ENCODE measurements at places on chromosomes 3 and 15.

- DNase-seq: no peak
Observed at GRCh38 chr3:132772252-132772651, 50.0 kb upstream of the NPHP3 start.

- peak; percentile 69 for DNase-seq
Observed at GRCh38 chr15:85618956-85619491, 175.7 kb downstream of the KLHL25 start.

DNA sequence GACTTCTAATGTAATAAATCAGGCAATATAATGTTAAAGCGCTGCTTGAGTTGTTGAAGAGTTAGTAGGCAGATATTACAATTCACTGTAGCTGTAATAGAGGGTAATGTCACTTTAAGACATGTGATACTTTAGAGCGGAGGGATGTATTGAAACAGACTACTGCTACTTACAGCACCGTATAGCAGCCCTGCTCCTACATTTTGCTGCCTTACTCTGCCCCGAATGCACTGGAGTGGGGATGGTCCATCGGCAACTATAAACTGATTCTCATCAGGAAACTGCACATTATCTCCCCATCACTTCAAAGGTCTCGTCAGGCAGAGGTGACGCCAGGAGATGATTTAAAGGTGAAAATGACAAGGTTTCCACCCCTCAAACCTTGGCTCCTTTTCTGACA, 349.7 kb upstream of the SUCLG2 start:
- no peak for DNase-seq

DNA sequence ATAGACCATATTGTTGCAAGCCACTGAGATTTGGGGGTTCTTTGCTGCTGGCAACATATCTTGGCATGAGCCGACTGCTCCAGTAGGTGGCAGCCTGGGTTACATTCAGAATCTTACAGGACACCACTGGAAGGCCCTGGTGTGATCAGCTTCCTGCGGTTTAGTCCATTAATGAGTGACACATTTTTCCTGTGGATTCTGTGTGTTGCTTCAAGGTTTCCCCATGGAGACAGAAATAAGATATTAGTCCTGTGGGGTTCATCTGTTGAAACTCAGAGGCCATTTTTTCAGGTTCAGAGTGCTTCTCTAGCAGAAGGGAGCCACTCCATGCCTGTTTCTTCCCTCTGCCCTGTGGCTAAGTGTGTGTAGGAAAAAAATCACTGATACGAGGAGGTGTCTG, 116.2 kb downstream of the MFSD1 start:
- no peak for DNase-seq

DNA sequence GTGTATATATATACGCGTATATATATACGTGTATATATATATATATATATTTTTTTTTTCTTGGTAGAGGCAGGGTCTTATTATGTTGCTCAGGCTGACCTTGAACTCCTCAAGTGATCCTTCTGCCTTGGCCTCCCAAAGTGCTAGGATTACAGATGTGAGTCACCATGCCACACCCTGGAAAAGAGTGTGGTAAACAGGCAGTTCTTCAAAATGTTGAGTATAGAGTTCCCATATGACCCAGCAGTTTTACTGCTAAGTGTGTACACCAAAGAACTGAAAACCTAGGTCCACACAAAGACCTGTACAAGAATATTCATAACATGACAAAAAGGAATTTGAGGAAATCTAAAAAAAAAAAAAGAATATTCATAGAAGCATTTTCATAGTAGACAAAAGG, 71.8 kb upstream of the GCNT3 start:
- DNase-seq: no peak

DNA sequence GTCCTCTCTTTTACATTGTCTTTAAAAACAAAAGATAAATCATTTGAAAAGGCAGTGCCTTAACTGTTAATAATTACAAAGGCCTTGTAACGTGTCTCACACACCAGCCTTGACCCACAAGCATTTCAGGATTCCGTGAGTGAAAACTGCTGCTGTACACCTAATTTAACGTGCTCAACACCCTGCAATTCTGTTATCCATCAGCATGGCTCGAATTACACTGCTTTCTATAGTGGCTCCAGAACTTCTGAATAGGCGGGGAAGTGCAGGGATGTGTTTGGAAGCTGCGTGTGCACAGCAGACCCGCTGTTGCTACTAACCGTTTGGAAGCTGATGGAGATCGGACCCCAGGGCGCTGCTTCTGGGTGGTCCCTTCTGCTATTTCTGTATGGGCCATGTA, 9.9 kb upstream of the ETFA start:
- no peak for DNase-seq

- peak; percentile 16 for DNase-seq
Observed at GRCh38 chr3:107430996-107431245, 53.7 kb downstream of the CCDC54 start.

DNA sequence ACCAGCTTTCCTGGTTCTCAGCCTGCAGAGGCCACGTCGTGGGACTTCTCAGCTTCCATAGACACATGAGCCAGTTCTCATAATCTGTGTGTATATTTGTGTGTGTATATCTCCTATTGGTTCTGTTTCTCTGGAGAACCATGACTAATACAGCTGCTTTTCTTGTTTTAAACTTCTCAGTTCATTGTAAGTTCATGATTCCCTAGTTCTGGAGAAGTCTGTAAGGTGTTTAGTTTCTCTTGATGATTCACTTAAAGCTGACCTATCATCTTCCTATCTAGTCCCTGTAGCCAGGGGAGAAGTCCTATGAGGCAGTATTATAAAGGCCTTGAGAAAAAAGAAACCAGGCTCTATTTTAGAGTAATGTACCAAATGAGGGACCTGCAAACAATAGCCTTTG, 147.7 kb downstream of the RYR3 start:
- no peak for DNase-seq

- DNase-seq: no peak
Observed at GRCh38 chr15:48965972-48966371, 2.3 kb upstream of the SHC4 start.

GRCh38 chr3:138782755-138783154, 52.0 kb downstream of the PIK3CB start:
- no peak for DNase-seq

GRCh38 chr3:169861871-169862270, 7.9 kb downstream of the LRRC31 start:
- DNase-seq: no peak

DNA sequence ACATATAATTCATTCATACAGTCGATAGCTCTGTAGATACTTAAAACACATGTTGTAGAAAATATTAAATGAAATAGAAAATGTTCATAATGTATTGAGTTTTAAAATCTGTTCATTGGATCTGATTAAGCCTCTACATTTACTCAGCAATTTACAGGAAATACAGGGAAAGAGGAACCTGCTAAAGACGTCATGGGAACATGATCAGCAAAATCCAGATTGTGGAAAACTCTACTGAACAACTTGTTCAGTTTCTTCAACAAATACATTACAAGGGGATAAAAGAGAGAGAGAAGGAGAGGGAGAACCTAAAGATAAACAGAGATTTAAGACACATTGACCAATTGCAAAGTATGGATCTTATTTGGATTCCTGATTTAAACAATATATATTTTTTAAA, 46.7 kb downstream of the KLHL6 start:
- DNase-seq: no peak

DNA sequence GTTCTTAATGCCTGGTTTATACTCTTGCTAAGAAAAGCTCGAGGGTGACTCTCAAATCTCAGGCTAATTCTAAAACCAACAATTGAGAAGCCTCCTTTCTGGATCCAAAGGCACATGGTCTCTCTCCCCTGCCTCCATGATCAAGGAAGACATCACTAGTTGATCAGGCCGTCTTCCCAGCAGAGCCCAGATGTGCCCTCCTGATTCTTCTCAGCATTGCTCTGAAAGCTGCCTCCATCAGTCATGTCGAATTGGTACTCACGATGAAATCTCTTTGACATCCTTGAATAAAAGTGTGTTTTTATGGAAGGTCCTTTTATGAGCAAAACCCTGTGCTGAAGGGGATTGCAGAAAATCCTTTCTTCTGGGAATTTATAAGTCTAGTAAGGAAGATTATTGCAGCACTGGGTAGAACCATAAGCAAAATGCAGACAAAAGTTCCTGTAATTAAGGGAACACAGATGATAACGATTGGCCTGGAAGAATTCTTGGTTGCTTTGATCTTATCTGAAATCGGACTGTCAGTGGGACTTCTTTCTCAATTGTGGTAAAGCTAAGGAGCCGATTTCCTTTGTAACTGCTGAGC, 345.9 kb downstream of the PTPRG start:
- no peak for DNase-seq

- DNase-seq: no peak
Observed at GRCh38 chr15:97077975-97078374, 747.5 kb downstream of the NR2F2 start.

GRCh38 chr3:12193485-12194165, 34.9 kb upstream of the TIMP4 start:
- no peak for DNase-seq

DNA sequence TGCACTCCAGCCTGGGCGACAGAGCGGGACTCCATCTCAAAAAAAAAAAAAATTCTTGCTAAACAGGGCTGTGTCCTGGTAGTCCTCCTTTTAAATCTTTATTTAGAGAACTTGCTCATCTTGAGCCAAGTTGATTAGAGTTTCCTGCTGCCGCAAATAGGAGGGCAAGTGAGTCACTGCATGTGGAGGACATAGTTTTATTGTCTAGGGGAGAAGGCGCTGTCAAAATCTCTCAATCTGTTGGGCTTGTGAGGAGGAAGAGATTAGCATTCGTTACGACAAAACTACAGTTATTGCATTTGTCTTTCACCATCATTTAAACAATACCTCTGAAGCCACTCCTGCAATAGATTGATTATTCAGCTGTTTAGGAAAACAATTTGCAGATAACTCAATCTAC, 11.5 kb downstream of the MUC4 start:
- no peak for DNase-seq

DNA sequence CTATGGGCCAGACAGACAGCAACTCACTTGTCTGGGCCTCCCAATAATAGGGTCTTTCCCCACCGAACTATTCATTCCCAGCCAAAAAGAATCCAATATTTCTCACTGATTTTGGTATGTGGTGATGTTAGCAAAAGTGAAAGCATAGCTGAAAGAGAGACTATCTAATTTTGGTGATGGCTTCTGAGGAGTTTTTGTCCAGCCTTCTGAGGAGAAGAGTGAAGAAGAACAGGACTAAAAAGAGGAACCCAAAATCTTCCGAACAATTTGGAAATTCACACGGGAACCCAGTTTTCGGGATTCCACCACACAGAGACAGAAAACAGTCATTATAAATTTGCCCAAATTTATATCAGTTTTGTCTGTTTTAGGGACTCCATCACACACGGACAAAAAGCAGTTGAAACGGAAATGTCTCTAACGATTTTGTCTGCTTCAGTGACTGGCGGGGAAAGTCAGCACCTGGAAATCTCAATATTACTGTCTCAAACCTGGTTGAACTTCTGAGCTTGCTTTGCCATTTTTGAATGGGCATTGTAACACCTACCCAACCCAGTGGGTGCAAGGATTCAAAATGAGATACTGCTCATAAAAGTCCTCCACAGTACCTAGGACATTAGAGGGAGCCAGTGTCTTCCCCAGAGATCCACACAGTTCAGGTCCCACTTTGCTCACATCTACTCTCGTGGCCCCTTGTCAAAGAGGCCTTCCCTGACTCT, 9.1 kb downstream of the CD80 start:
- DNase-seq: no peak

- no peak for DNase-seq
Observed at GRCh38 chr15:57237301-57237642, 139.0 kb upstream of the CGNL1 start.

GRCh38 chr3:13112521-13113345, 39.5 kb upstream of the IQSEC1 start:
- no peak for DNase-seq

DNA sequence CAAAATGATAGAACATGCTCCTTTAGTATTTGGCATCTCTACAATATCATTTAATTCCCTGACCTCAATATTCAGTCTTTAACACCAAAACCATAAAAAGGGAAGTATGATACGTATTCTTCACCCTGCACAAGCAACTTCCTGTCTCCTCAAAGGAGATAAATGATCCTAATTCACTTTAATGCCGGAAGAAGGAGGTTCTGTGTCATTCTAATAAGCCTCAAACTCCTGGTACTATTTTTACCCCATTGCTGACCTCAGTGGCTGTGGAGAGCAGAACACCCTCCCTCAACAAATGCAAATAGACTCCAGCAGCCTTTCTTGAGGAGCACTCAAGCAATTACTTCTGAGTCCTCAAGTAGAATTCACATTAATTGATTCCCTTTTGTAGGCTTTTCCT, 173.3 kb downstream of the TMEM108 start:
- DNase-seq: no peak

- DNase-seq: no peak
Observed at GRCh38 chr3:155737844-155738460, 6.9 kb downstream of the PLCH1 start.

DNA sequence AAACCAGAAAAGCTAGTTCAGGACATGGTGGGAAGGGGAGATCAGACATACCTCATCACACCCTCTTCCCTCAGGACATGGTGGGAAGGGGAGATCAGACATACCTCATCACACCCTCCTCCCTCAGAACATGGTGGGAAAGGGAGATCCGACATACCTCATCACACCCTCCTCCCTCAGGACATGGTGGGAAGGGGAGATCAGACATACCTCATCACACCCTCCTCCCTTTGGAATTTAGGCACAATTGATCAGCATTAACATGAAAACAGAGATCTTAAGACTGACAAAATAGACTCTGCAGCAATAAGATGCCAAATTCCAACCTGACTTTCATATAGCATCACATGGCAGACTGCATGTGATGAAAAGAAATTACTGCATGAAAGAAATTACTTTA, 412.7 kb upstream of the ZNF717 start:
- DNase-seq: no peak

DNA sequence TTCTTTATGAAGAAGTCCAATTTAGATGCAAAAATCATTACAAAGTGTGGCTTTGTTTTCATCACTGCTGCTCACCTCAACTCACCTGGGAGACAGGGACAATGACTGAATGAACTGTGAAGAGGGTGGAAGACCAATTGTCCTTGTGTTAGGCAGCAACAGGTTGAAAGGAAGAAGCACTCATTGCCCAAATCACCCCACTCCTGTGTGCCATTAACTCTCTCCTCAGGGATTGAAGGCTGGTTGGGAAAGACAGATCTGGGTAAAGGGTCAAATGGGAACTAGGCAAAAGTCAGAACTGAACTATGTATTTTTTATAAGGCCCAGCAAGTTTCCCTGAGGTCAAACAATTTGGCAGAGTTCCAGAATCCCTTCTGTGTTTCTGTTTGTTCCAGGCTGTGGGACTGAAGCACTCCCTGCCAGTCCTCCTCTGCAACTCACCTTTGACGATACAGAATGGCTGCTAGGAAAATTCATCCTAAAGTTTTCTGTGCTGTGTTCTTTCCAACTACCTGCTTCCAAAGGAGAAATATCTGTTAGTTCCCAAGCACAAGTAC, 68.6 kb upstream of the CCDC39 start:
- DNase-seq: no peak

GRCh38 chr3:127439621-127440020, 150.9 kb downstream of the TPRA1 start:
- DNase-seq: no peak

DNA sequence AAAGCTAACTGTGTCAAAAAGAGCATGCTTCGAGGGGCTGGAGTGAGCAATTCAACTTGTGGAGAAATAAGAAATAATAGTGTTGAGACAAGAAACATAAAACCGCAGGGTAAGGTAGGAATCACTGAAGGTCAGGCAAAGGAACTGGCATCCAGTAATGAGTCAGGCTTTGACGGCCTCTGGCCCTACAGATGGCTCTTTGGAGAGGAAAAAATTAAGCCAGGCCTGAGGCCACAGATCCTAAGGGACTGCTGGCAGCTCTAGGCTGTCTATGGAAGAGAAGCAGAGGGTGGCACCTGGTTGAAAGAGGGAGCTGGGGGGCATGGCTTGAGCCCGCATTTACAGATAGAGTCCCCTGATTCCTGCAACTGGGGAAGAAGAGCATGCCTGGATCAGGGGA, 28.6 kb upstream of the ZSCAN2 start:
- DNase-seq: no peak
